T-cell (primary cell): ENCODE measurements at places on chromosomes 13 and 19. TPM values are rescaled to one million over a fixed set of nuclear protein-coding genes. Genes with fewer than 3 reads are reported as not detected.

Gene MTUS2
- total RNA-seq: 0.12 TPM

Gene ZNF565
- total RNA-seq: 9.1 TPM

- peaks cover 11% of the 10 kb centered on the region for H3K4me1 ChIP-seq
- H3K27ac ChIP-seq: no peak overlapping the region
- H3K4me3 ChIP-seq: no peak overlapping the region
- H3K27me3 ChIP-seq: peaks cover 11% of the 10 kb centered on the region
- H3K36me3 ChIP-seq: no peaks in the 10 kb centered on the region
These were observed 243.5 kb downstream of the TSHZ3 start for GRCh38 chr19:31105761-31106160.

Gene CLIP3
- 2.0 TPM for total RNA-seq

GRCh38 chr13:112614835-112615234, 26.9 kb upstream of the TUBGCP3 start:
- no peak overlapping the region for H3K27ac ChIP-seq
- H3K36me3 ChIP-seq: no peaks in the 10 kb centered on the region
- H3K27me3 ChIP-seq: no peaks in the 10 kb centered on the region
- no peak for DNase-seq
- no peak overlapping the region for H3K4me3 ChIP-seq
- no peaks in the 10 kb centered on the region for H3K4me1 ChIP-seq

DNA sequence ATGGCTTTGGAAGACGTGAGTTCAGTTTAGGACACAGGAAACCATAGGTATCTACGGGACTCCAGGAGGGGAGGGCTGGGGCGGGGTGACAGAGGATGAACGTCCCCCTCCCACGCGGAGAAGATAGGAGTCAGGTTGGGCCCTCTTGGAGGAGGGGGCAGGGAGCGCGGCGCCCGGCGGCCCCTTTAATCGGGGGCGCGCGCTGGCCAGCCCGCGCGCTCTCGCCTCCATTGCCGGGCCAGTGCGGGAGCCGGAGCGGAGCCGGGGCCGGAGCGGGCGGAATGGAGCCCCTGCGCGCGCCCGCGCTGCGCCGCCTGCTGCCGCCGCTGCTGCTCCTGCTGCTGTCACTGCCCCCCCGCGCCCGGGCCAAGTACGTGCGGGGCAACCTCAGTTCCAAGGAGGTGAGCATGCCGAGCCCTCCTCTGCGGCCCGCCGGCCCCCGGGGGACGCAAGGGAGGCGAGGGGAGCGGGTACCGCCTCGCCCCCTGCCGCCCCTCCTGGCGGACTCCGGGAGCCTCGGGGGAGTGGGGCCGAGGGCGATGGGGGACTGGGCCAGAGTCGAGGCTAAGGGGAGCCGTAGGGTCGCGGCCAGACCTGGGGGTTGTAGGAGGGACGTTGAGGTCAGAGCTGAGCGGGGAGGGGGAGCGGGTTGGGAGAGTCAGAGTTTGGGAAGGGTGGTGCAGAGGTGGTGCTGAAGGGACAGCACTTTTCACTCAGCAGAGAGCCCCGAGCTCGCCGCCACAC, at the start of gene TMEM145:
TSS of gene TMEM145 (plus strand) at position 214 of the 744 bp plus-strand sequence. CDS start at position 282, 68 bp downstream.
- no peak within 1 kb of the TSS for H3K4me3 ChIP-seq
- peaks cover 56% of the 10 kb centered on the region for H3K27me3 ChIP-seq
- DNase-seq: peak; percentile 43
- H3K27ac ChIP-seq: no peak within 1 kb of the TSS

GRCh38 chr19:8473648-8474476, 28.6 kb downstream of the PRAM1 start:
- H3K4me1 ChIP-seq: peaks cover 14% of the 10 kb centered on the region
- peaks cover 17% of the 10 kb centered on the region for H3K36me3 ChIP-seq
- H3K27ac ChIP-seq: no peak overlapping the region
- no peaks in the 10 kb centered on the region for H3K27me3 ChIP-seq
- no peak for DNase-seq

Gene B3GNT3
- total RNA-seq: 0.47 TPM

Gene PCDH8
- not detected for total RNA-seq

DNA sequence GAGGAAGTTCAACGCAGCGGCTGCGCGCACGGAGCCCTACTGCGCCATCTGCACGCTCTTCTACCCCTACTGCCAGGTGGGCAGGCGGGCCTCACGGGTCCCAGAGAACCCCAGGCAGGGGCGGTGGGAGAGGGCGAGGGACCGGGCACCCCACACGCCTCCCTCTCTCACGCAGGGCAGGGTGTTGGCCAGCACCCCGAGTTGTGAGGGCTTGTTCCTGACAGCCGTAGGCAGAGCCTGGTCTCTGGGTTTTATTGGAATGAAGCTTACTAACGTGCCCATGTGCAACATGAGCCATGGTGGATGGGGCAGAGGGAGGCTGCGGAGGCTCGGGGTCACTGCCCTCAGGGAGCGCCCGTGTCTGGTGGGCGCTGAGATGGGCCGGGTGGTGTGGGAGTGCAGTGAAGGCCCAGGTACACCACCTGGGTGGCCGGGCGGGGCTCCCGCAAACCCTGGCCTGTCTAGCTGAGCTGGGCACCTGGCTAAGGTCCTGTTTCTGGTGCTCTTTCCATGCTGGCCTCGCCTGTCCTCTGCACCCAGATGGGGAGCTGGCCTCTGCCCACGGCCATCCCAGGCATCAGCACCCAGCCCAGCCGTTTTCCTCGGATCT, 165.2 kb downstream of the KDM4B start:
- DNase-seq: no peak
- H3K27me3 ChIP-seq: no peaks in the 10 kb centered on the region
- H3K4me3 ChIP-seq: no peak overlapping the region

Gene TNFSF11
- total RNA-seq: not detected

Gene OLFM2
- 18.0 TPM for total RNA-seq

Gene MUC16
- total RNA-seq: not detected

Gene ANKRD10
- 96.4 TPM for total RNA-seq

DNA sequence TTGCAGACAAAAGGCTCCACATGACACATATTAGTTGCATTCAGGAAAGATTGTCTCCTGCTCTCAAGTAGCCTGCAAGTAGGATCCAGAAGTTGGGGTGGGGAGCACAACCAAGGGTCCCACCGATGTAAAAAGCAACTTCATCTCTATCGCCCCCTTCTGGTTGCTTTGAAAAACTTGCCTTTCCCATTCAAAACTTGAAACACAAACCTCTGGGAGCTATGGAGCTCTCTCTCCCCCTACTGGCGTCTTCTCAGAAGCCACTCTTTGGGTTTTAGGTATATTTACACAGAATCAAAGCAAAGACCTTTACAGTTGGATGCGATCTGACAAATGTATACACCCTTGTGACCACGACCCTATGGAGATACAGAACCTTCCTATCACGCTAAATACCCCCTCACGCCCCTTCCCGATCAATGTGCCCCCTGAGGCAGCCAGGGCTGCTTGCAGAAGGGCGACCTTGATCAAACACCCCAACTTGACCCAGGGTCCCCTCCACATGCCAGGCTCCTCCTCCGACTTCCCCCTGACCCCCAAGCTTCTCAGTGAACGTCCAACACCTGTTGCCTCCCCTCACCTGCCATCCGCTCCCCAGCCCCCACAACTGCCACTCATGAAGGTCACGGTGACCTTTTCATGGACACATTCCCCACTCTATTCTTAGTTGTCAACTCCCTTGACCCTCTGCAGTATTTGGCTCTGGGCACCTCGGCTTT, 10.1 kb downstream of the NOSIP start:
- peaks cover 16% of the 10 kb centered on the region for H3K36me3 ChIP-seq
- peaks cover 36% of the 10 kb centered on the region for H3K4me1 ChIP-seq
- peak; percentile 74 for DNase-seq
- no peak overlapping the region for H3K4me3 ChIP-seq

- DNase-seq: peak; percentile 85
- peak within 1 kb of the TSS; percentile 47 for H3K27ac ChIP-seq
- H3K4me3 ChIP-seq: peak within 1 kb of the TSS; percentile 96
- peaks cover 15% of the 10 kb centered on the region for H3K36me3 ChIP-seq
- peaks cover 8% of the 10 kb centered on the region for H3K4me1 ChIP-seq
These were observed at the start of gene ZNF493 for GRCh38 chr19:21396893-21397572. ZNF493 (plus strand) TSS chr19:21397133; CDS start chr19:21397238, 105 bp downstream.

DNA sequence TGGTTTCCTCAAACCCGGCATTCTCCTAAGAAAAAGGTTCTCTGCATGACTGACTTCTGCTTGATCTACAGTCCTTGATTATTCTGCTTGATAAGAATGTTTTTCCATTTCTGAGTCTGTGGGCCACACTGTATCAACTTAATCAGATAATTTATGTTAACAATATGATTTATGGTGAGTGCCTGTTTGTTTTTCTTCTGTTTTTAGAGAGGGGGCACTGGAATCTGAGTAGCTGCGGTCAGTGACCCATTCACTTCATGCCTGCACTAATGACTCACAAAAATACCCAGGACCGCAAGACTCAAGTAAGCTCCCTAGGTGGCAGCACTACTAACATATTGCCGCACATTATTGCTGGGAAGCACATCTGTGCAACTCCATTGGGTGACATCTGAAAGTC, 542.3 kb upstream of the ATXN8OS start:
- H3K36me3 ChIP-seq: no peaks in the 10 kb centered on the region
- no peak overlapping the region for H3K4me3 ChIP-seq
- no peaks in the 10 kb centered on the region for H3K27me3 ChIP-seq
- H3K27ac ChIP-seq: no peak overlapping the region
- H3K4me1 ChIP-seq: no peaks in the 10 kb centered on the region

Gene CGB1
- total RNA-seq: not detected

Gene SPACA4
- total RNA-seq: not detected

GRCh38 chr13:76656500-76656899, 229.7 kb downstream of the KCTD12 start:
- DNase-seq: no peak
- H3K4me1 ChIP-seq: no peaks in the 10 kb centered on the region
- H3K27me3 ChIP-seq: no peaks in the 10 kb centered on the region
- H3K27ac ChIP-seq: no peak overlapping the region
- no peak overlapping the region for H3K4me3 ChIP-seq

DNA sequence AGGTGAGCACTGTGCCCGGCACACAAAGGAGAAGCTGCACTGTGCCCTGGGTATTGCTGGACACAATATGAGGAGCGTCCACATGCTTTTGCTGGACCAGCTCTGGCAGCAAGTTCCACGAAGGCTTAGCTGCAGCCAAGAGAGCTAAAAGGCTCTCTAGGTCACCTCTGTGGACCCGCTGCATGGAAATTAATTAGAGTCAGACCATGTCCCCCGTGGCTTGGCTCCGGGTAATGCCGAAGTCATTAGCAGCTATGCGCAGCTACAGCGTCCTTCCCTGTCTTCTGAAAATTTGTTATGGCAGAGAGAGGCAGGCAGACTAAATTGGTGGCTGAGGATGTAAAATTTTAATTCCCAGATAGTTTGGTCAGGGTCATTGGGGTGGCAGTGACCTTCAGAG, 271.5 kb downstream of the SLC7A1 start:
- H3K4me1 ChIP-seq: no peaks in the 10 kb centered on the region
- H3K4me3 ChIP-seq: no peak overlapping the region
- DNase-seq: no peak
- H3K27ac ChIP-seq: no peak overlapping the region

GRCh38 chr19:10258080-10258710, 6.2 kb downstream of the MRPL4 start:
- no peak overlapping the region for H3K27ac ChIP-seq
- no peak overlapping the region for H3K4me3 ChIP-seq
- peaks cover 4% of the 10 kb centered on the region for H3K36me3 ChIP-seq
- DNase-seq: no peak
- H3K27me3 ChIP-seq: no peaks in the 10 kb centered on the region

Gene CEACAM7
- not detected for total RNA-seq

DNA sequence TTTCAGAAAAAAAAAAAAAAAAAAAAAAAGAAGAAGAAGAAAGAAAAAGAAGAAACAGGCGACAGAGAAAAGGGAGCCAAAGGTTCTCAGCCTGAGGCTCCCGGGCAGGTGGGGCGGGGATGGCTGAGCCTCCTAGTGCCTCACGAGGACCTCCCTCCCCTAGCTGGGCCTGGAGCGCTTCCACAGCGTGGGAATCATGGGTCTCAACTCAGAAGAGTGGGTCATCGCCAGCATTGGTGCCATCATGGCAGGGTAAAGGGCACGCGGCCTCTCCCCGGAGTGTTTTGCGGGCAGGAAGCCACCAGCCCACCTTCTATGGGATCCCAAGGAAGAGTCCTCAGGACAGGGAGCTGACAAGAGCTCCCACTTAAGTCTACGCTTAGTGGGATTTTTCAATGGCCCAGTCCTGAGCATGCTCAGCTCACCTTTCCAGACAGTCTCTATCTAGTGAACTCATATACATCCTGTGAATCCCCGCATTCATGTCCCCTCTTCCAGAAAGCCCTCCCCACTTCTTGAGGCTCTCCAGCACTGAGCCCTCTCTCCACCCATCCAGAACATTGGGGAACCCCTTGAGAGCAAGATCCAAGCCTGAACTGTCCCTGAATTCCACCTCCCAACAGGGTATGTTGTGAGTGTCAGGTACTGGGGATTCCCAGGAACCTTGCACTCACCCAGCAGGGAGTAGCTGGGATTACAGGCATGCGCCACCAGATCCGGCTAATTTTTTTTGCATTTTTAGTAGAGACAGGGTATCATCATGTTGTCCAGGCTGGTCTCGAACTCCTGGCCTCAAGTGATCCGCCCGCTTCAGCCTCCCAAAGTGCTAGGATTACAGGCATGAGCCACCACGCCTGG, 69.6 kb downstream of the ACSBG2 start:
- H3K27ac ChIP-seq: no peak overlapping the region
- H3K4me3 ChIP-seq: no peak overlapping the region
- peaks cover 12% of the 10 kb centered on the region for H3K27me3 ChIP-seq
- no peak for DNase-seq

Gene TFPT
- total RNA-seq: 14.4 TPM

- H3K36me3 ChIP-seq: peaks cover 5% of the 10 kb centered on the region
- no peak overlapping the region for H3K4me3 ChIP-seq
- H3K27ac ChIP-seq: no peak overlapping the region
- peaks cover 59% of the 10 kb centered on the region for H3K4me1 ChIP-seq
- H3K27me3 ChIP-seq: no peaks in the 10 kb centered on the region
These were observed 11.7 kb downstream of the RANBP3 start for GRCh38 chr19:5966215-5966614.

DNA sequence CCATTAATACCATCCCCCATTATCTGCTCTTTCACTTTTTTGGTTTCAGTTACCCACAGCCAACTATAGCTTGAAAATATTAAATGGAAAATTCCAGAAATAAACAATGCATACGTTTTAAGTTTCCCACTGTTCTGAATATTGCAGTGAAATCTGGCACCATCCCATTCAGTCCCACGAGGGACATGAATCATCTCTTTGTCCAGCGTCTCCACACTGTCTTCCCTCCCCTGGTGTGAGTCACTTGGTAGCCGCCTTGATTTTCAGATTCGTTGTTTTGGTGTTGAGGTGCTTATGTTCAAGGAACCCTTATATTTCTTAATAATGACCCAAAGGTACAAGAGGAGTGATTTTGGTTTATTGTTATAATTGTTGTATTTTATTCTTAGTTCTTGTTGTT, 246.1 kb downstream of the DCT start:
- no peak overlapping the region for H3K4me3 ChIP-seq
- no peaks in the 10 kb centered on the region for H3K36me3 ChIP-seq
- no peak for DNase-seq
- H3K27ac ChIP-seq: no peak overlapping the region

- peaks cover 8% of the 10 kb centered on the region for H3K4me1 ChIP-seq
- DNase-seq: no peak
- H3K27me3 ChIP-seq: peaks cover 37% of the 10 kb centered on the region
- no peak overlapping the region for H3K27ac ChIP-seq
These were observed 1.3 kb downstream of the FARP1 start for GRCh38 chr13:98144027-98144741.

GRCh38 chr19:1580957-1581356, 11.7 kb downstream of the MBD3 start:
- peaks cover 22% of the 10 kb centered on the region for H3K36me3 ChIP-seq
- no peaks in the 10 kb centered on the region for H3K27me3 ChIP-seq
- no peak overlapping the region for H3K27ac ChIP-seq
- no peak overlapping the region for H3K4me3 ChIP-seq
